ENCODE measurements at places on chromosomes 4 and X. TPM values are rescaled to one million over a fixed set of nuclear protein-coding genes. Genes with fewer than 3 reads are reported as not detected.

DNA sequence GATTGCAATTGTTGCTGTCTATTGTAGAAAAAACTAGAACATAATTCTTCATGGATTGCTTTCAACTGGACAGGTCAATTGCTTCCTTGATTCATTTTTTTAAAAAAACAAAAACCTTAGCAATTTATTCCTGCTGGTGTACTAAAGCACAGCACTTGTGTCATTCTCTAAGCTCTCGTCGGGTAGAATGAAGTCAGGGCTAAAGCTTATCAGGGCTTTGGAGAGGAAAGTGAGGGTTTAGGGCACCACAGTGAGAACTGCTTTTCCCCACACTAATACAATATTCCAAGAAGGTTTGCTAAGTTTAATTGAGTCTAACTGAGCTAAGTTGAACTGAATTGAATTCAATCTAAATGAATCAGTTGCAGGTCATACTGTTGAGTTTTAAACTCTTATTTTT, 76.4 kb upstream of the TLR3 start:
- DNase-seq: no peak

DNA sequence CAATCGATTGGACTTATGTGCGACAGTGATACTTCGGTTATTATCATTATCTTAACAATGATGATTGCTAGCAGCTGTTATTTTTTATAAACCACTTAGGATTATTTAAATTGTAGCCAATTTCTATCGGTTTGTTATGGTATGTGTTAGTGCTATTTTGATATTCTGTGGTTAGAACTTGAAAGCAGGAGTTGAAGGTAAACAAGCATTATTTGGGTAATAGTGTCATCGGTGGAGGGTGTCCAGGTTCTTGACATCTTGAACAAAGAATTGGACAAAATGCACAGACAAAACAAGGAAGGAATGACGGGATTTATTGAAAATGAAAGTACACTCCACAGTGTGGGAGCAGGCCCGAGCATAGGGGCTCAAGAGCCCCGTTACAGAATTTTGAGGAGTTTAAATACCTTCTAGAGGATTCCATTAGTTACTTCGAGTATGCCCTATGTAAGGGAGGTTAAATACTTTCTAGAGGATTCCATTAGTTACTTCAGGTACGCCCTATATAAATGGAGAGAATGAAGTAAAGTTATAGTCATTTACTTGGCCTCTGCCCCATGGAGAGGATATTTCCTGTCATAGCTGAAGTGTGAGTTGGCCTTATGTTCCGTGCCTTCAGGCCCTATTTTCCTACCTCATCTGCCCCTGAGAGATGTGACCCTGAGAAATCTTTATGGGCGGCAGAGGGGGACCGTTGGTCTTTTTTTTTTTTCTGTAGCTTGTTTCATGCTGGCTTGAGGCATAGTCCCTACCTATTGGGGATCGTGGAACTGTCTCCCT, 13.1 kb downstream of the MOB1B start:
- no peak for DNase-seq

DNA sequence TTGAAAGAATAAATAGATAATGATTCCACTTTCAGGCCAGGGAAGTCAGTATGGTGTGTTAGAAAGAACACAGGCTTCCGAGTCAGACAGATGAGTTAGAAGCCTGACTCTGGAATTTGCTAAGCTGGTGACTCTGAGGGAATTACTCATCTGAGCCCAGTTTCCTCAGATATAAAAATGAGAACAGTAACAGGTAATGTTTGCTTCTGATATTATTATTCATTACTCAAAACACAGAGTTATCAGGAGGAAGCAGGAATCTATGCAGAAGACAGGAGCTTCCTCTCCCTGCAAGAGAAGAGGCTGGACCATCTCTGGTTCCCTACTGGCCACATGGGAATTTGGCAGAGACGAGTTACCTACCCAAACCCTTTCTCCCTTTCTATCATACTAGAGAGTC, 163.1 kb downstream of the EVC2 start:
- no peak for DNase-seq

AREG gene
- total RNA-seq: not detected

BGN gene
- not detected for total RNA-seq

Data from activated CD8-positive, alpha-beta T cell treated with anti-CD3 and anti-CD28 coated beads, Interleukin-2, amount 10 ng/mL, durations not matched to agents 7 days and 5 days (primary cell).